Type B pancreatic cell (in vitro differentiated cells): ENCODE measurements at places on chromosomes 12 and 14.

DNA sequence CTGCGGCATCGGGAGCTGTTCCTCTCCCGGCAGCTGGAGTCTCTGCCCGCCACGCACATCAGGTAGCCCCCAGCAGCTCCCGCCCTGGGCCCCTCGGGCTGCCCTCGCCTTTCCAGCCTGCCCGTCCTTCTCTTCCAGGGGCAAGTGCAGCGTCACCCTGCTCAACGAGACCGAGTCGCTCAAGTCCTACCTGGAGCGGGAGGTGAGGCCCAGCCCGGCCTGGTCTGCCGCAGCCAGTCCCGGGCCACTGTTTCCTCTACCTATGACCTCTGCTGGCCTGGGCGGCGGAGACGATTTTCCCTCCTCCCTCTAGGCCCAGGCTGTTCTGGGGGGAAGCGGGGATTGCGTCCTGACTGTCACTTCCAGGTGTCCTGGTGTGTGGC lies 24.5 kb upstream of the CRIP2 start:
- no peak for DNase-seq

- no peak for DNase-seq
Observed at GRCh38 chr12:92338671-92339070, 193.0 kb upstream of the BTG1 start.

DNA sequence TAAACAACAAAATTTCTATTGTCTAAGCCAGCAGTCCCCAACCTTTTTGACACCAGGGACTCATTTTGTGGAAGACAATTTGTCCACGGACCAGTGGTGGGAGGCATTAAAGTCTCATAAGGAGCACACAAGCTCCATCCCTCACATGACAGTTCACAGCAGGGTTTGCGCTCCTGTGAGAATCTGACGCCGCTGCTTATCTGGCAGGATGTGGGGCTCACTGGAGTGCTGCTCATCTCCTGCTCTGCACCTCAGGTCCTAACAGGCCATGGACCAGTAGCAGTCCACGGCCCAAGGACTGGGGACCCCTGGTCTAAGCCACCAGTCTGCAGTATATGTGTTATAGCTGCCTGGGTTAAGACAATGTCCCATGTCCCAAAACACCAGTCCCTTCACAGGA lies 27.2 kb downstream of the VCPKMT start:
- DNase-seq = no peak

- no peak for DNase-seq
Observed at GRCh38 chr14:78173346-78174035, 3.3 kb downstream of the NRXN3 start.

DNA sequence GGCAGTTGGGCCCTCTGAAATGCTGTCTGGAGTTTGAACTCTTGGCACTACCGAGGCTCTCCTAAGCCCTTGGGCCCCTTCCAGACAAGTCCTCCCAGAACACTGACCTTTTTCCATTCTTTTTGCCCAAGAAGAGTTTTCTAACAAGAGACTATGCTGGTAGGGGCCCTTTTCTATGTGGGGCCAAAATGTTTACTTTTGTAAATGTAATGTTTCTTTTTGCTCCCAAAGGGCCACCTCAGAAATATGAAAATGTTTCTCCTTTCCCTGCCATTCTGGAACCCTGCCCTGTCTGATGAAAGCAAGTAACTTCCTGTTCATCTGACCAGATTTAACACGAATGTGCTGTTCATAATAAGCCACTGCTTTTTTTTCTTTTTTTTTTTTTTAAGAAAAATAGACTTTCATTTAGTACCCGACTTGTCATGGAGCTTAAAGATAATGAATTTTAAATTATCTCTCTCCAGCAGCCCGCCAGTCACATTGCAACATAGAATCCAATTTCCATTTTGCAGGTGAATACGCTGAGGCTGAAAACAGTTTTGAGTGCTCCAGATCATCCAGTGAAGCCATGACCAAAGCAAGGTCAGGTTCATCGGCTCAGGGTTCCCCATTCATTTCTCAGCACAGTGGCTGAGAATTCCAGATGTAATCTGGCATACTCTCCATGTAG lies 169.9 kb downstream of the DPF3 start:
- no peak for DNase-seq

DNA sequence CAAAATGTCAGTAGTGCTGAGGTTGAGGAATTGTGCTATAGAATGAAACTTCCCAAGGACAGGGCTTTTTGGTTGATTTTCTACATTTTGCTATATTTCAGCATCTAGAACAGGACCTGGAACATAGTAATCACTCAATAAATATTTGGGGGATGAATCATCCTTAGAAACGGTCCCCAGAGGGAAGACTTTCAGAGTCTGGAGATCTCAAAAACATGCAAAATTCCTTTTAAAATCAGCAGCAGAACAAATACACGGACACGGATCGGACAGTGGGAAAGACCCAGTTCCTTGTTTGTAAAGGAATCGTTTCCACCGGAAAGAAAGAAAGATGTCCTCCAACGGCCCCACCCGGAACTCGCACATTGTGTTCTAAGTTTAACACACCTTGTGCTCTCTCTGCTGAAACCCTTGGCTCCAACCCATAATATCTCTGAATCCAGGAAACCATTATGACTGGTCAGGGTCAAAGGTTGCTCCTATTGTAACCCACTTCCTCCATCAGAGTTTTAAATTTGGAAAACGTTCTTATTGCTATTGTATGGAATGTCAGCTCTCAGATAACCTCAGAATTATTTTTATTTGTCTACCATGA lies 617.2 kb downstream of the MED13L start:
- DNase-seq = no peak

DNA sequence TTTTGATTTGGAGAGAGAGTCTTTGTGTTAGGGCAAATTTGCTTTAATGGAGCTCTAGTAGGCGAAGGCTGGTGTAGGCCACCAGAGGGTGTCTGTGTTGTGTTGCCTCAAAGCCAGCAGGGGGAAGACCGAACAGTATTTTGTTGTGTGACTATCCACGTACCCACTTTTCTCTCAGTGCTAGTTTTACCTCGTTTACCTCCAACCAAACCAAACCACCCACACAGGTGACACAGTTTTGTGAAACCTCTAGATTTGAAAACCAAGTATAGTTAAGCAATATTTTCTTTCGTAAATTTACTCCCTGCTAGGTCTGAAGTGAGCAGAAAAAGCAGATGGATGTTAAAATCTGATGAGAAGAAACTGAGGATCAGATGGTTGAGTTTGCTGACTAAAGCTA lies 36.3 kb upstream of the NPFF start:
- no peak for DNase-seq

DNA sequence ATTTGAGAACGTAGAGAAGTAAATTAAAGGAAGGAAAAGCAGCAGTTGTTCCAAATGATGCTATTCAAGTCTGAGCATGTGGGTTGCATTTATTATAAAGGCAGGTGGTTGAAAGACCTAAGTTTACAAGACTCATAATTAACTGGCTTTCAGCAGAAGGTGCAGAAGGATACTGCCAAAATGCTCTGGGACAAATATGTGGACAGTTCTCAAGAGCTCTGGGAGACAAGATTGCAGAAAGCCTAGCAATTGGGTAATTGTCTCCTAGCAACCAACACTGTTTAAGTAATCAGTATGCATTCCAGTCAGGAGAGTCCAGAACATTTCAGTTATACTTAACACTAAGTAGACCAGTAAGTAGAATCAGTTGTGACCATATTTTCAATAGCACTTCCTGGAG lies 131.5 kb downstream of the GPR135 start:
- no peak for DNase-seq

DNA sequence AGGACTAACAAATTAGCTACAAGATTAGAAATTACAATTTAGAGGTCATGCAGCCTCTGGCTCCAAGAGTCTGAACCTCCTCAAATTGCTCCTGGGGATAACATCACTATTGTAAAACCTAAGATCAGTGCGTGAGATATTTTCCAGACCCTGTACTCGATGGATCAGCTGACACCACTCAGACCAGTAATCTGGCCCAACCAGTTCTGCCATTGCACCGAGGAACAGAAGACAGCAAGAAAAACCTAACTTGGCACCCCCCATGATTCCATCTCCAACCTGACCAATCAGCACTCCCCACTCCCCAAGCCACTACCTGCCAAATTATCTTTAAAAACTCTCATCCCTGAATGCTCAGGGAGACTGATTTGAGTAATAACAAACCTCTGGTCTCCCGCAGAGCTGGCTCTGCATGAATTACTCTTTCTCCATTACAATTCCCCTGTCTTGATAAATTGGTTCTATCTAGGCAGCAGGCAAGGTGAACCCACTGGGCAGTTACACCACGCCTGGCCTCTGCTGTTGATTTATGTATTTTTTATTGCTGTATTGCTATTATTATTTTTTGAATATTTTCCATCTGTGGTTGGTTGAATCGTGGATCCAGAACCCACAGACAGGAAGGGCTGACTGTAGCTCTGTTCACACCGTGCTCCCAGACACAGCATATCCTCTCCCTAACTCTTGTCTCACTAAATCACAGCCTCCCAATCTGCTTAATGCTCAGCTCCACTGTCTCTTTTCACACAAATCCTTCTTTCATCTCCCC lies 9.2 kb downstream of the HEBP1 start:
- DNase-seq = no peak

DNA sequence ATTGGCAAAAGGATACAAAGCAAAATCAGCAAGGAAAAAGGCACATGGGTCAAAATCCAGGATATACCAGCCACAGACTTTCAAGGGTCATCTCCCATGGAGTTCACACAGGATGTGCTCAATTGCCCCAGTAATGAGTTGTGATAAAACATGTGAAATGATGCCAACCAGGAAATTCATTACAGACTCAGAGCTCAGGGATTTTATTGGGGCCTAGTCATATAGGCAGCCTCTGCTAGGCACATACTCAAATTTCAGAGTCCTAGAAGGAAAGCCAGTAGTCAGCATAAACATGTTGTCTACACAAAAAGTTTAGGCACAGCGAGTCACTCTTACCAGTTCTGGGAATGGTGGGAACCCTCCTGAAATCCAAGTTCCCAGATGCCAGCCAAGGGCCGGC lies 64.4 kb upstream of the OSBPL8 start:
- DNase-seq = no peak

- no peak for DNase-seq
Observed at GRCh38 chr12:82375201-82375600, 16.9 kb downstream of the METTL25 start.

DNA sequence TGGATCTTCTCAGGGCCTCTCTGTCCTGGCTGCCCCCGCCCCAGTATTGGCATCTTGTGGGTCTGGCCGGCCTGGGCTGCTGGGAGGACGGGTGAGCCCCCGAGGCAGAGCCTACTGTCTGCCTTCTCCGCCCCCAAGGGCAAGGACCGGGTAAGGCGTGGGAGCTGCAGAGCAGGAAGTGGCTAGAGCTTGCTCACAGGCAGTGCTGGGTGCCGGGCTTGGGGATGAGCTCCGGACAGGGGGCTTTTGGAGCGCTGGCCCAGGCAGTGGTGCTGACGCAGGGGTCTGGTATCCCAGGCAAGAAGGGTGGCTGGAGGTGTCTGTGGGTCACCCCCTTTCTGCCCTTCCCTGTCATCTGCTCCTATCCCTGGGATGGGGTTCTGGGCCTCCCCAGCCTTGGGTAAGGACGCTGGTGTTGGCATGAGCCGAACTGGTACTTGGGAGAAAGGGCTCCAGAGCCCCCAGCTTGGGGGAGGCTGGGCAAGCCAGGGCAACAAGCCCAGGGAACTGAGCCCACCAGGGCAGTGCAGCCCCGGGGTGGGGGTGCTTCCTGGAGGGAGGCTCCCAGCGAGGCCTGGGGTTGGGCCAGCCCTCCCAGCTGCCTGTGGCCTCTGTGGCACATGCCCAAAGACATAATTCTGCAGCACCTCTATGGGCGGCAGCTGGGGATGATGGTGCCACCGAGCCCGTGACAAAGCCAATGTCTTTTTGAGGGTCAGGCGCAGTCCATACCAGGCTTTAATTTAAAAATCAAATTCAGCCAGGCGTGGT lies 126.3 kb downstream of the KIF26A start:
- DNase-seq = peak; percentile 64

- peak; percentile 44 for DNase-seq
Observed at GRCh38 chr12:52519826-52520662, at the start of gene KRT5. Gene KRT5 (minus strand): TSS chr12:52520394. CDS start chr12:52520296, 98 bp downstream.

DNA sequence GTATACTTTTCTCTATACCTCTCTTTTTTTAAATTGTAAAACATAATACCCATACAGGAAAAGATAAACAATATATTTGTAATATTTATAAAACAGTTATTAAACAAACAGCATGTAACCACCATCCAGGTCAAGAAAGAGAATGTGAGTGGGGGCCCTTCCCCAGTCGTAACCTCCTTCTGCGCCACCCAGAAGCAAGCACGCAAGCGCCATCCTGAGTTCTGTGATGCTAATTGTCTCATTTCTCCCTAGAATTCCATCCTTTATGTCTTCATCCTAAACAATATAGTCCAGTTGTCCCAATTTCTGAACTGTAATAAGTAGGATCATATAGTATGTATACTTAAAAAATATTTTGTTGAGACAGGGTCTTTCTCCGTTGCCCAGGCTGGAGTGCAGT lies 129.5 kb downstream of the EXOC5 start:
- DNase-seq = no peak

DNA sequence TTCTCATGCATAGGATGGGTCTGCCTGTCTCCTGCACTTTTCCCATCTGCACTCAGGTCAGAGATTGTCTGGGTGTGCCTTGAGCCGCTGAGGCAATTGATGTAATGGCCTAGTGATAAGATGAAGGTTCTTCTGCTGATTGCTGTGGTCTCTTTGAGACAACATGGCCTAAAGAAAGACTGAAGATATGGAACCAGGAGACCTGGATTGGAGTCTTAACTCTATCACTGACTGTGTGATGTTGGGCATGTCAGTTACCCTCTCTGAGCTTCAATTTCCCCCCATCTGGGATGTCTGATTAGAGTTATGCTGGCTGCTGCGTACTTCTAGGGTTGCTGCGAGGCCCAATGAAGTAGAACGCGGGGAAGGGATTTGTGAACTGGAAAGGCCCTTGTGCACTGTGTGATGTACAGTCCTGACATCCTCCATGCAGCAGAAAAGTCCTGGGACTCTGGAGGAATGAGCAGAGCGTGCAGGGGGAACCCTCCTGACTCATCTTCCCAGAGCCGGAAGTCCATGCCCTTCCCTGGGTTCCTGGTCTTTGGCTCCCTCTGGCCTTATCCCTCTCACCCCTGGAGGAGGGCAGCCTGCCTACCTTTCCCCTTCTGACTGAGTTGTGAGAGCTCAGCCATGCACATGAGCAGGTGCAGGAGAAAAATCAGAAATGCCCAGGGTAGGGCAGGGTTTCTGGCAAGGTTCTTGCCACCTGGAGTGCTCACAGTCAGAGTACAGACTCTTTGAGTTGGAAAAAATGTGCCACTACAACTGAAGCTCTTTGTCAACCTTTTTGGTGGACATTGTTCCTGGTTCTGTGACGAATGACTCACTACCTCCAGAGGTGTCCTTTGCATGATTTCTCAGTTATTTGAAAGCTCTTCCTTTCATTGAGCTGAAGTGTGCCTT lies 21.1 kb downstream of the PLEKHD1 start:
- DNase-seq = no peak
